Progenitor cell of endocrine pancreas (in vitro differentiated cells): ENCODE measurements at places on chromosomes 2 and 18.

GRCh38 chr2:37052600-37053332 lies 31.4 kb downstream of the HEATR5B start:
- H3K4me1 ChIP-seq = no peaks in the 10 kb centered on the region
- H3K36me3 ChIP-seq = peaks cover 14% of the 10 kb centered on the region
- no peak for DNase-seq
- H3K27ac ChIP-seq = no peak overlapping the region
- no peak overlapping the region for H3K4me3 ChIP-seq

DNA sequence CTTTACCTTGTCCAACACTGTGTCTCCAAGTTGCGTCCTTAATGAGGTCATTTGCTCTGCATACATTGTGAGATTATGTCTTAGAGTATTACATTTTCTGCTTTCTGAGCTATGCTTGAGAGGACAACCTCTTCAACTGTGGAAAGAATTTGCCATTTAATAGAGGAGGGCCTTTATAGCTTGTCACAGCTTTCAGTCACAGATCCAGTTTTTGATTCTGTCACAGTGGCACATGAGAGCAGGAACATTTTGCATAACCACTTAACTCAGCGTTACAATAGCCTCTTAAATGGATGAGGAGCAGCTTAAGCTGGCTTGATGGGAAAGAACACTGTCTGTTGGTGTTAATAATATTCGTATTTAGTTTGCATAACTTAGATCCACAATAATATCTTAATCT lies 63.0 kb downstream of the RHBDD1 start:
- H3K27ac ChIP-seq = no peak overlapping the region
- no peak overlapping the region for H3K4me3 ChIP-seq
- H3K4me1 ChIP-seq = no peaks in the 10 kb centered on the region
- H3K27me3 ChIP-seq = no peaks in the 10 kb centered on the region
- peaks cover 2% of the 10 kb centered on the region for H3K36me3 ChIP-seq

- no peak for DNase-seq
- no peaks in the 10 kb centered on the region for H3K4me1 ChIP-seq
- H3K4me3 ChIP-seq = no peak overlapping the region
- H3K27ac ChIP-seq = no peak overlapping the region
These were observed 21.3 kb upstream of the NRXN1 start for GRCh38 chr2:51053213-51053612.

GRCh38 chr2:160301420-160301819 lies 101.3 kb upstream of the ITGB6 start:
- H3K36me3 ChIP-seq = peaks cover 30% of the 10 kb centered on the region
- H3K27me3 ChIP-seq = no peaks in the 10 kb centered on the region
- no peak for DNase-seq
- H3K4me3 ChIP-seq = no peak overlapping the region
- H3K4me1 ChIP-seq = no peaks in the 10 kb centered on the region
- no peak overlapping the region for H3K27ac ChIP-seq

DNA sequence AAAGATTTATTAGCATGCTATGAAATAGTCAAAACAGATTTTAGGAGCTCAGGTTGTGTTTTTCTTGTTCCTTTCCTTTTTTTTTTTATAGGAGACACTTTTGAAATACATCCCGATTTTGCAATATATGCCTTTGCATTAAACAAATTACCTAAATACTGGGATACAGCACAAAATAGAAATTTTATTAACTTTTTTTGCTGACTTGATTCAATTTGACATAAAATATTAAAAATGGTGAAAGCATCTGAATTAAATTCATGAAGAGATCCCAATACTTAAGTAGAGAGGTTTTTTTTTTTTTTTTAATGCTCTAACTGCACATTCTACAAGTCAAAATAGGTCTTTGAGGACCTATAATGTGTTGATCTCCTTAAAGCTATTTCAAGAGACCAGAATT lies 939.5 kb upstream of the CHAC2 start:
- peaks cover 5% of the 10 kb centered on the region for H3K4me1 ChIP-seq
- H3K27me3 ChIP-seq = no peaks in the 10 kb centered on the region
- H3K27ac ChIP-seq = no peak overlapping the region
- DNase-seq = no peak

DNA sequence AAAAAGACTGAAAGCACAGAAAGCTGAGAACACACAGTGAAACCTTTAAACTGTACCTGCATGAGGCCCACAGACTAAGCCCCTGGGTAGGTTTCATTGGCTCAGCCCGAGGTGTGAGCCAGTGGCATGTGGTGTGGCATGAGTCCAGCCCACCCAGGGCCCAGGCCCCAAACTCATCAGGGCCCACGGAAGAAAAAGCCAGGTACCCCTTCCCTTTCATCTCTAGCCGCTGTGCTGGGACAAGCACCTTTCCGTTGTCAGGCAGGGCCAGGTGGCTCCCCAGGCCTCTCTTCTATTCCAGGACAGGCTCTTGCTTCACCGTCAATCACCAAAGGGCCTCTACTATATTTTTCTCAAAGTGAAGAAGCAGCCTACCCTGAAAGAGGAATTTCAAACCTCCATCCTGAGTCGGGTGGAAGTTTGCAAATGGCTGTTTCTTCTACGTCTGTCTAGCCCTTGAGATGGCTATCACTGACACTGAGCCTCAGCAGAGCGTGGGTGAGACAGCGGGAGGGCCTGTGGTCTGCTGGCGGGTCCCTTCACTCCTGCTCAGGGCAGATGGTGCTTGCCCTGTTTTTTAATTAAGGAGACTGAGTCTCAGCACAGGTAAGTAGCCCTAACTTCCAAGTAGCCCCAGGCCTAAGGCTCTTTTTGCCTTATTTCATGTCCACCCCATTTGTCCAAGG lies 8.6 kb downstream of the DNAJB2 start:
- DNase-seq = no peak
- H3K4me1 ChIP-seq = no peaks in the 10 kb centered on the region
- H3K27ac ChIP-seq = no peak overlapping the region
- H3K4me3 ChIP-seq = no peak overlapping the region
- peaks cover 6% of the 10 kb centered on the region for H3K27me3 ChIP-seq

DNA sequence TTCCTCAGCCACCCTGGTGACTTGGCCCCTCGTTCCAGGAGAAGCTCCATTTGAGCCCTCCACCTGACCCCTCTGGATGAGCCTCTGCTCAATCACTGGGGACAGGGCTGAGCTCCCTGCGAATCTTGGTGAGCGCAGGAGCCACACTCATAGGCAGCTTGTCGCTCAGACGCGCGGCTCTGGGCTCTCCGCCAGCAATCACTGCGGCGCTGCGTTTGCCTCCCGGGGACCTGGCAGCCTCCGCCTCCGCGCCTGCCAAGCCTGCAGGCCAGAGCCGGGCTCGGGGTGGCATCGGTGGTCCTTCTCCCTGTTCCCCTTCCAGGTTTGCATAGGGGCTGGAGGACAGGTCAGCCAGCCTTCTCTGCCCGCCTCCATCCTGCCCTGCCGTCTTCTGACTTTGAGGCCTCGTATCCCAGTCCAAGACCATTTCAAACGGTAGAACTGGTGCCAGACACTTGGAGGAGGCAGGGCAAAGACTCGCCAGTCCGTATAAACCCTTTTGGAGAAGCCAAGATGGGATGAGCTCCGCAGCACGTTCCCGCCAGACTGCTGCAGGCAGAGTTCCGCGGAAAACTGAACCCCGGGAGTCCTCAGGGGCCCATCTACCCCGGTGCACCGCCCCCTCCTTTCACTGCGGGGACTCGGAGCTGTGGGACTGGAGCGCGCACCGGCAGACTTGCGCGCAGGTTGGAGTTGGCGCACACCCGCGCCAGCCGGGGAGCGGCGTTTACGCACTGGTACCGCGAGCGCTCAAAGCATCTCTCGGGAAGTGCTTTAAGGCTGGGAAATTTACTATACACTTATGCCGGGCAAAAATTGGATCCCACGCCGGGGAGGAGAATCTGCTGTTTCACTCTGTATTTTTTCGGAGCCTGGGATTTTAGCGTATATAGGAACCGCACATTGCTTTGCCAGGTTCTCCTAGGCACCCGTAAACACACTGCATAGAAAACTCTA lies 1.1 kb upstream of the TACR1 start:
- H3K36me3 ChIP-seq = no peaks in the 10 kb centered on the region
- peaks cover 89% of the 10 kb centered on the region for H3K27me3 ChIP-seq
- H3K27ac ChIP-seq = no peak overlapping the region
- peak overlapping the region; percentile 71 for H3K4me3 ChIP-seq
- DNase-seq = peak; percentile 25
- H3K4me1 ChIP-seq = peaks cover 15% of the 10 kb centered on the region

DNA sequence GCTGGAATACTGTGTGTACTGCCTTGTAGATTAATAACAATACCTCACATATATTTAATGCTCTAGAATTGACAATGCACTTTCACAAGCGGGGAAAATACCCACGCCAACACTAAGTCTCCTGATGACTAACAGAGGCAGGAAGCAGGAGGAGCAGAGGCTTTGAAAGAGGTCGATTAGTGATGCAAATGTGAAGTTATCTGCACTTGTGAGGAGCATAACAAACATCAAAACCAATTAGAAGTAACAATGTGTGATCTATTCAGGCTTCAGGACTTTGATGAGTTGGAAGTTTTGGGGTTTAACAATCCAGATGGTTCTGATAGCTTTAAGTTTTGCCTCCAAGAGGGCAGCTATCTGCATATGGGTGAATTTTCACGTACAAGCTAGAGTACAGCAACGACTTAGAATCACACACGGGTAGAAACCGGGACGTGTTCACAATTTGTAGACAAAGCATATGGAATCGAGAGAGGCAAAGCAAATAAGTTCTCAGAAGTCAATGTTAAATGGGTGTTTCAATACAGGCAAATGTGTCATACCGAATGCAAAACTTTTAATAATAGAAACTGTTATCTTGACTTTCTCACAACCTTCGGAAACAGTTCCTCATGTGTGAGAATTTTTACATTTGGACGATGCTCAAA lies 114.5 kb downstream of the METTL8 start:
- DNase-seq = no peak
- H3K27ac ChIP-seq = no peak overlapping the region
- peaks cover 16% of the 10 kb centered on the region for H3K27me3 ChIP-seq
- no peak overlapping the region for H3K4me3 ChIP-seq
- H3K36me3 ChIP-seq = peaks cover 5% of the 10 kb centered on the region

- no peak for DNase-seq
- H3K4me1 ChIP-seq = peaks cover 10% of the 10 kb centered on the region
- H3K27me3 ChIP-seq = peaks cover 14% of the 10 kb centered on the region
- H3K4me3 ChIP-seq = no peak overlapping the region
- H3K27ac ChIP-seq = no peak overlapping the region
- H3K36me3 ChIP-seq = no peaks in the 10 kb centered on the region
These were observed 37.2 kb upstream of the THOC1 start for GRCh38 chr18:305003-305501.

GRCh38 chr18:57446322-57446721 lies 11.1 kb downstream of the ONECUT2 start:
- H3K4me1 ChIP-seq = peaks cover 72% of the 10 kb centered on the region
- H3K4me3 ChIP-seq = peak overlapping the region; percentile 20
- H3K27ac ChIP-seq = peak overlapping the region; percentile 80
- H3K27me3 ChIP-seq = no peaks in the 10 kb centered on the region
- peaks cover 17% of the 10 kb centered on the region for H3K36me3 ChIP-seq

DNA sequence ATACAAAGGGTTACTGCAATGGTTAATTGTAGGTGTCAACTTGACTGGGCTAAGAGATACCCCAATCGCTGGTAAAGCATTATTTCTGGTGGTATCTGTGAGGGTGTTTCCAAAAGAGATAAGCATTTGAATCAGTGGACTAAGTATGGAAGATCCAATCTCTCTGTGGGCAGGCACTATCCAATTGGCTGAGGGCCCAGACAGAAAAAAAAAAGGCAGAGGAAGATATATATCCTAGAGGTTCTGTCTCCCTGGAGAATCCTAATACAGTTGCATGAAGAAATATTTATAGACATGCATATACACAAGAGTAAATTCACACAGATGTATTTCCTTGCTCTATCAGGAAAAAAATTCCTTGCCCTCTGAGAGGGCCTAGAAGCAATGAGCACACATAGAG lies 43.9 kb downstream of the TBC1D8 start:
- no peaks in the 10 kb centered on the region for H3K27me3 ChIP-seq
- H3K4me1 ChIP-seq = peaks cover 23% of the 10 kb centered on the region
- H3K27ac ChIP-seq = no peak overlapping the region
- no peak overlapping the region for H3K4me3 ChIP-seq
- DNase-seq = no peak
- peaks cover 7% of the 10 kb centered on the region for H3K36me3 ChIP-seq

- H3K4me3 ChIP-seq = no peak overlapping the region
- no peaks in the 10 kb centered on the region for H3K27me3 ChIP-seq
- H3K36me3 ChIP-seq = no peaks in the 10 kb centered on the region
- peaks cover 1% of the 10 kb centered on the region for H3K4me1 ChIP-seq
These were observed 131.8 kb upstream of the GALNT5 start for GRCh38 chr2:157125685-157126084.

DNA sequence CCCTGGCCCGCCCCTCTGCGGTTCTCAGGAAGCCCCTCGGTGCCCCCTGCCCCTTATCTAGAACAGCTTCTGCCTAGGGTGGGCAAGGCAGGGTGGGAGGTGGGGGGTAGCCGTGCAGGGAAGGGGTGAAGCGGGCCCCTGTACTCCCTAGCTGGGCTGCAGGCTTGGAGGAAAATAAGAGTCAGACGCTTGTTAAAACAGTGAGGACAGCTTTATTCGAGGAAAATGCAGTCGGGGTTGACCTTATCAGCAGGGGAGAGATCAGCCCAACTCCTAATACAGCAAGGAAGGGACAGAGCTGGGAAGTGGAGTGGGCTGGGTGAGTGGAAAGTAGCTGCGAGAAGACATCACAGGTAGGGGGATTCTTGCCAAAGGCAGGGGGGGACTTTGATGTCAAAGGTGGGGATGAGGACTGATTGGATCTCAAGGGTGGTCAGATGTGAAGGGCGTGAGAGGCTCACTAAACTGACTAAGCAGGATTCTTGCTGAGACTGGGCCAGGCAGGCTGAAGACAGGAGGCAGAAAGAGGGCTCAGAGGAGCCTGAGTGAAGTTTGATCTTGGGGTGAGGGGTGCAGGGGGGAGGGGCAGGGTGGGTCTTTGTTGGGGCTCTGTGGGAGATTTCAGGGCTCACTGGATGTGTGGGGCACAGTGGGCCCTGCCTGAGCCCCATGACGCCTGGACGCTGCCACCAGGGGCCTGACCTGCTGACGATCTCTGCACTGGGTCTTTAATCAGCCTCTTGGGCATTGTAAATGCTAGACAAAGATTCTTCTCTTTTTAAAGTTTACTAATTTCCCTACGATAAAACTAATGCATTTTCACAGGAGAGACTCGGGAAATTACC lies 29.9 kb downstream of the HPCAL1 start:
- H3K27ac ChIP-seq = no peak overlapping the region
- no peak for DNase-seq
- H3K27me3 ChIP-seq = peaks cover 5% of the 10 kb centered on the region
- no peak overlapping the region for H3K4me3 ChIP-seq
- peaks cover 18% of the 10 kb centered on the region for H3K4me1 ChIP-seq

DNA sequence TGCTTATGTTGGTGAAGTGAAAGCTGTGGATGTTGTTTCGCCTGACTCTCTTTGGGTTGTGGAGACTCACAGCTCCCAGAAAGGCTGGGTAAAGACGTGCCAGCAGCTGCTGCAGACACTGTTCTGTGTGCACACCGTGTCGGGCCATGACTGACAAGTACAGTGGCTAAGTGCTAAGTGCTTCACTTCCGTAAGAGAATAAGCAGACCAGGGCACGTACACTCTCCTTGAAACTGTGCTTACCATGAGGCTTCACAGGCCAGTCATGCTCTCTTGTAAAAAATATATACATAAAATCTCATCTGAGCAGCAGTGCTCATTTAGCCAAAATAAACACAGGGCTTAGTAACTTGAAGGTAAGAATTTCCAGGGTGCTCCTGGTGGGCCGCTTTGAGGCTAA lies 86.0 kb downstream of the NRP2 start:
- H3K36me3 ChIP-seq = no peaks in the 10 kb centered on the region
- H3K27me3 ChIP-seq = no peaks in the 10 kb centered on the region
- H3K4me3 ChIP-seq = no peak overlapping the region
- H3K27ac ChIP-seq = no peak overlapping the region
- DNase-seq = no peak

GRCh38 chr2:15645720-15646385 lies 54.2 kb downstream of the DDX1 start:
- no peaks in the 10 kb centered on the region for H3K4me1 ChIP-seq
- no peak overlapping the region for H3K4me3 ChIP-seq
- DNase-seq = no peak

- no peaks in the 10 kb centered on the region for H3K36me3 ChIP-seq
- H3K4me1 ChIP-seq = no peaks in the 10 kb centered on the region
These were observed 312.5 kb upstream of the CHAC2 start for GRCh38 chr2:53455094-53455493.
